Activated T-helper 17 cell treated with anti-CD3 and anti-CD28 coated beads, Interleukin-2, amount 50 U/mL, for 72 hours (primary cell): ENCODE measurements at places on chromosomes 7 and 10.

DNA sequence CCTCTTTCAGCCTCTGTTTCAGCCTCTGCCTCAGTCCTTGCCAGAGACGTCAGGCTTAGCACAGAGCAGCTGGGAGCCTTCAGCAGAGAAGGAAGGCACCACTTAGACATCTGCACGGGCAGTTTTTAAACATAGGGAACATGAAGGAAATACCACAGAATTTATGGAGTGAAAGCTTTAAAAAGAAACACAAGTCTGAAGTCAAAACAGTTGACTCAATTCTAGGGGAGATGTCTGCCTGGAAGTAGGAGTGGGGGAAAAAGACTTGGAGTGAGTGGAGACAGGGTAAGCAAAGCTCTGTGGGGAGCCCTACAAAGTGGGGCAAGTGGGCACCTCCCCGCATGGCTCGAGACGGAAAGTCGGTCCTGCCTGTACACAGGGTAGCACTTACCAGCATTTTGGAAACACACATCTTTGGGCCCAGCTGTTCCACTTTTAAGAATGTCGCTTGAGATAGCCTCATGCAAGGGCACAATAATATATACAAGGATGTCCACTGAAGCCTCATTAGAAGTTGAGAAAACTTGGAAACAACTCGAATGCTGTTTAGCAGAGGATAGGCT, 5.0 kb upstream of the TBXAS1 start:
- no peak for ATAC-seq

DNA sequence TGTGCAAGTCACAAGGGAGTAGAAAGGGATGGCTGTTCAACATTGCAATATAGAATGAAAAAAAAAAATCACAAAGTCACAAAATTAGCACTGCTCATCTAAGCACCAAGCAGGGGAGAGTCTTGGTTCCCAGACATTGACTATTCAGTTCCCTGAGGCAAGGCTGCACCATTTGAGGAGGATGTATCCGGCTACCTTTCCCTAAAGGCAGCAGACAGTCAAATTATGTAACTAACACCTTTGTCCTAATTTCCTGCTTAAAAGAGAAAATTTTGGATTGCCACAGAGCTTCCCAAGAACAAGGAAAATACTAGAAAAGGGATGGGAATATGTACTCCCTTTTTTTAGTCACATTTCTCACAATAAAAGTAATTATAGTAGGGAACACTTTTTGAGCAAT, 148.1 kb downstream of the PCLO start:
- ATAC-seq = no peak

GRCh38 chr10:26534384-26534783, 96.2 kb downstream of the APBB1IP start:
- no peak for ATAC-seq

- no peak for ATAC-seq
Observed at GRCh38 chr10:118965645-118966044, 63.9 kb upstream of the NANOS1 start.

DNA sequence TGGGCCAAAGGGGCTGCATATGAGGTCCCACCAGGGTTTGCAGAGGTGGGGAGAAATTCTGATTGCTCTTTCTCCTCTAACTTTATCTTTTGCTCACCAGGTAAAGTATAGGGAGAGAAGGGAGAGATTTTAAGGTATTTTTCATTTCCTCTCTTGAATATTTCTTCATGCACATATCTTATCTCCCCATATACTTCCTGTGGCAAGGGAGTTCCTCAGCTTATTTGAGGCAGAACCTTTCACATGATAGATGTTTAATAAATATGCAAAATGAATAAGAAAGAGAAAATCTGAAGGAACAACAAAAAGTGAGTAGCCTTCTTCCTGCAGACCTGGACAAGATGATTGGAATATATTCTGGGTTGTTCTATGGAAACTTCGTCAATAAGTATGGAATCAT, 67.4 kb upstream of the PDCD4 start:
- ATAC-seq = no peak

DNA sequence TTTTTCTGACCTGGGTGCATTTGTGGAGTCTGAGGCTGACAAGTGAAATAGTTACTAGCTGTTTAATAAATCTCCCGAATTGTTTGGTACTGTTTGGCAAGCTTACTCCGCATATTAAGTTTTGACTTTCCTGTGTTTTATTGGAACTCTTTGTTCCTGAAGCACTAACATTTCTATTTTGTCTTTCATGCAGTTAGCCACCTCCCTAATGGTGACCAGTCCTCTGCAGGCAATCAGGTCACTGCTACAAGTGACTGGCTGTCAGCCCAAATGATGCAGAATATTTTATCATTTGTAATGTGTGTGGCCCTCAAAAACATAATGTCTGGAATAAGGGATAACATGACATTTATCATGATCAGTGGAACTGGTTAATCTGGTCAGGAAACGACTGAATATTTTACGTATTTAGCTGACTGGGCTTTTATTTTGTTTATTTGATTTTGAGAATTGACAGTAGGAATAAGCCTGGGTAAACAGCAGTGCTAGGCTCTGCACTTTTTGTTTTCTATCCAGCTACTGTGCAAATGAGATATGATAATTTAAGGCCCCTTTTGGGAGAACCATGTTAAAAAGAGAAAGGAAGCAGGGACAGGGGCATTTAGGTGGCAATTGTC, 82.9 kb downstream of the ST7 start:
- ATAC-seq = no peak

DNA sequence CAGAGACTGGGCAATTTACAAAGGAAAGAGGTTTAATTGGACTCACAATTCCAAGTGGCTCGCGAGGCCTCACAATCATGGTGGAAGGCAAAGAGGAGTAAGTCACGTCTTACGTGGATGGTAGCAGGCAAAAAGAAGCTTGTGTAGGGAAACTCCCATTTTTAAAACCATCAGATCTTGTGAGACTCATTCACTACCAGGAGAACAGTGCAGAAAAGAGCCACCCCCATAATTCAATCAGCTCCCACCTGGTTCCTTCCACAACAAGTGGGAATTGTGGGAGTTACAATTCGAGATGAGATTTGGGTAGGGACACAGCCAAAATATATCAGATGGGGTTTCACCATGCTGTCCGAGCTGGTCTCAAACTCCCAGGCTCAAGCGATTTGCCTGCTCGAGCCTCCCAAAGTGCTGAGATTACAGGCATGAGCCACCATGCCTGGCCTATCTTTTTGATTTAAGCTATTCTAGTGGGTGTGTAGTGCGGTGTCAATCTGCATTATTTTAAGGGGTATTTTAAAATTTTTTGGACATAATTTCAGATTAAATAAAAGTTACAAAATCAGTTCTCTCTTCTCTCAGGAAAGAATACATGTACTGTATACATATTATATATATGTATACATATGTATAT, 9.0 kb upstream of the MRPS16 start:
- no peak for ATAC-seq

- ATAC-seq = no peak
Observed at GRCh38 chr10:72175149-72175548, 40.7 kb upstream of the ANAPC16 start.

DNA sequence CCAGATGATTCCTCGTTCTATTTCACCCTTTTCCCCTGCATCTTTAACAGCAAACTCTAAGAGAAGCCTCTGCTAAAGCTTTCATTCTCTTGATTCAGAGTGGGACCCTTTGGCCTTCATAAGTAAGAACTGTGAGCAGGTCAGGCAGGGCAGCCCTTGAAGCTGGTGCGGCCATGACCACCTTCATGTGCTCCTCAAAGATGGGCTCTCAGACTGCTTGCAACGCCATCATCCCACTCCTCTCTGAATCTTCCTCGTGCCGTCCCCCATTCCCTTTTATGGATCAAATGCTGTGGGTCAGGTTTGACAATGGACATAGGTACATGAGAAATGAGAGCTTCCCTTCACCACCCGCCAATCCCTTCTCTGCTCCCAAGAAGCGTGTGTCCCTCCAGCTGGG, 207.4 kb downstream of the TCF7L2 start:
- ATAC-seq = no peak

- ATAC-seq = no peak
Observed at GRCh38 chr10:10792681-10793080, 225.0 kb upstream of the CELF2 start.

DNA sequence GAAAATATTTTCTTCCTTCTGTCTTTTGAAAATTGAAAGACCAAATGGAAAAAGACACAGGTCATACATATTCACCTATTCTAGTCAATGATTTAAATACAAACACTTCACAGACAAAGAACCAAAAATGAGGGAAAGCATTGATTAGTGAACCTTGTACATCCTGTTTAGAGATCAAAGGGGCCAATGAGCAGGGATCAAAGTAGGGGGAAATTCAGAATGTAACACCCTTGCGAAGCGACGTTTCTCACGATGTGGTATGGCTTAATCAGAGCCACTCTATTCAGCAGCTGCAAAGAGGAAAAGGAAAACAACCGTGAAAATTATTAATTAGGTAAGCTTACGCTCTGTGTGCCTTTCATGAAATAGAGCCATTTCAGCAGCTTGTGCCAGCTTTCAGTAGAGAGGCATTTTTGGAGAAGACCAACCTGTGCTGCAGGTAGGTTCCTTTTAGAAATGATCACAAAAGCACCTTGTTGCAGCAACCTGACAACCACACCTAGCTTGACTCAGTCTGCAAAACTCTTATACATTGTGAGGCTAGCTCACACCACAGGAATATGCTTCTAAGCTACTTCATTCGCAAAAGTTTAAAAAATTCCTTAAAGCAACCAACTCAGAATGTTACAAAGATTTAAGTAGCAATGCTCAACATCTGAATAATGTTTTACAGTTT, 78.0 kb downstream of the DKK1 start:
- ATAC-seq = no peak

- ATAC-seq = no peak
Observed at GRCh38 chr10:89887830-89888229, 186.4 kb downstream of the KIF20B start.

GRCh38 chr10:4241724-4242345, 456.8 kb upstream of the KLF6 start:
- no peak for ATAC-seq

DNA sequence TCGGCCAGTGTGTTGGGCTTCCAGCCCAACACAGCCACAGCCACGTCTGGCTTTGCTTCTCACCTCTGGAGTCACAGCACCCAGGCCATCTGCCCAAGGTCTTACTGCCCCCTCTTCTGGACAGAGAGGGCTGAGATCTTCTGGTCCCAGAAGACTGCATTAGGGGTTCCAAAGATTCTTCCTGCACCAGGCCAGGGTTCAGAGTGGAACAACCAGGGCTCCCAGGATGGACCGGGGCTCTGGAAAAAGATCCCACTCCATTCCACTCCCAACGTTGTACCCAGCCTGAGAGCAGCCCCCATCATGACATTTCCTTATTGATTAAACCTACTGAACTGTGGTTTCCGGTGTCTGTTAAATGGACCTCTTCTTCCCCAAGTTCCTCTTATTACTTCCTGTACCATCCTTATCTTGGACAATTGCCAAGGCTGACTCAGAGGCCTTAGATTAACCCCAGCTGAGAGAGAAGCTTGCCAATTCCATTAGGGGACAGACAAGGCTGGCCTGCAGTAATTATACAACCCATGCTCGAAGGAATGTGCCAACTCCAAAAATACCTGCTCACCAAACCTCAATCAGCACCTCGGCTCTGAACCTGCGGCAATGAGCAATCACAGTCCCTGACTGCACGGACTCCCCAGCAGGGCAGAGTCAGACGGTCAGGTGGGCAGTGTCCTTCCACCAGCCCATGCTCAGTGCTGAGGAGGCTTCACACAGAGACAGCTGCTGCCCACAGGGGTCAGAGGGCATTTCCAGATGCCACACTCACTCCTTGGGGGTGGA, 47.9 kb upstream of the NPFFR1 start:
- ATAC-seq = peak; percentile 52

- peak; percentile 66 for ATAC-seq
Observed at GRCh38 chr10:91420868-91421267, 10.7 kb downstream of the HECTD2 start.

DNA sequence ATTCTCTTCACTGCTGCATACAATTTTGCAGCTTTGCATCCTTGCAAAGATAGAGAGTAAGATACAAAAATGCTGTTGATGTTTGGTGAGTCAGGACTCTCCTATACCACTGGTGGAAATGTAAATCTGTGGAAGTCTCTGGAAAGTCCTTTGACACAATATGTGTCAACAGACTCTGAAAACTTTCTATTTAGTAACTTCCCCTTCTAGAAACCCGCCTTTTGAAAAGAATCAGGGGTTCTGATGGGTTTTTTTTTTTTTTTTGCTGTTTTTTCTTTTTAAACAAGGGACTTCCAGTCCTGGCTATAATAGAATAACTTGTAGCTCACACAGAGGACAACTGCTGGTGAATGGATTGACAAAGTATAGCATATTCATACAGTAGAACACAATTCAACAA, 16.4 kb downstream of the NOD1 start:
- ATAC-seq = no peak

GRCh38 chr7:144011458-144012230, 11.5 kb downstream of the OR6B1 start:
- ATAC-seq = no peak

DNA sequence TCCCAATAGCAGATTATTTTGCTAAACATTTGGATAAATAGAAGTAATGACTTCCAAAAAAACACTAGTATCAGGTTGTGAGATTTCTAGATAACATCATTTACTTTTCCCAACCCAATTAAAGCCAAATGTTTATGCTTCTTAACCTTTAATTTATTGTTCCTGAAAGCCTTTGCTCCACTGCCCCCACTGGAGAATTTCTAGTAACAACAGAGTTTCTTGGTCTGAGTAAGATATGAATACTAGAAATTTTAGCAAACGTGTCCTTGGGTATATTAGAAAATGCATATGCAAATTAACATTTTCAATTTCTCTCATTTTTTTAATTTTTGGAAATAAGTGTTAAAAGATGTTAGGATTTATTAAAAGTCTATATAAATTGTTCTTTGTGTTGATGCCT, 958.0 kb upstream of the PHF14 start:
- no peak for ATAC-seq

DNA sequence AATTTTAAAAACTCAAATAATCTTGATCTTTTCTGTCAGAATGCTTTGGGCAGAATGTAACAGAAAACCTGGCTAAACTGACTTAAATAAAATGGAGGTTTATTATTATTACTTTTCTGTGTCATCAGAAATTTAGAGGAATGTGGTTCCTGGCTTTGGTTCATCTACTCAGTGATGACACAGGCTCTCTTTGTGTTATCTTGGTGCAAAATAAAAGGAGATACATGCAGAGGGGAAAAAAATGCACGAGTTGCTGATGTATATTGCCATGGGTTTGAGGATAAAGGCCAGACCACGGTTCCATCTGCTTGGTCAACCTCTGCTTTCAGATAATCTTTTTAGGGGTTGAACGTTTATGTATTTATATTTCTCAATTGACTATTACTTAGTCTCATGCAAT, 181.4 kb downstream of the SUGCT start:
- ATAC-seq = no peak

- no peak for ATAC-seq
Observed at GRCh38 chr7:139362302-139362701, 2.6 kb downstream of the LUC7L2 start.
